ENCODE measurements at places on chromosomes 2 and 18.

GRCh38 chr18:58525517-58525916 lies 103.4 kb downstream of the ALPK2 start:
- no peak for DNase-seq

- no peak for DNase-seq
Measured at GRCh38 chr2:140880573-140880972, 1250.2 kb downstream of the LRP1B start.

- no peak for DNase-seq
Measured at GRCh38 chr2:216107760-216108159, 1.4 kb upstream of the XRCC5 start.

- no peak for DNase-seq
Measured at GRCh38 chr2:66334237-66335029, 100.5 kb upstream of the MEIS1 start.

DNA sequence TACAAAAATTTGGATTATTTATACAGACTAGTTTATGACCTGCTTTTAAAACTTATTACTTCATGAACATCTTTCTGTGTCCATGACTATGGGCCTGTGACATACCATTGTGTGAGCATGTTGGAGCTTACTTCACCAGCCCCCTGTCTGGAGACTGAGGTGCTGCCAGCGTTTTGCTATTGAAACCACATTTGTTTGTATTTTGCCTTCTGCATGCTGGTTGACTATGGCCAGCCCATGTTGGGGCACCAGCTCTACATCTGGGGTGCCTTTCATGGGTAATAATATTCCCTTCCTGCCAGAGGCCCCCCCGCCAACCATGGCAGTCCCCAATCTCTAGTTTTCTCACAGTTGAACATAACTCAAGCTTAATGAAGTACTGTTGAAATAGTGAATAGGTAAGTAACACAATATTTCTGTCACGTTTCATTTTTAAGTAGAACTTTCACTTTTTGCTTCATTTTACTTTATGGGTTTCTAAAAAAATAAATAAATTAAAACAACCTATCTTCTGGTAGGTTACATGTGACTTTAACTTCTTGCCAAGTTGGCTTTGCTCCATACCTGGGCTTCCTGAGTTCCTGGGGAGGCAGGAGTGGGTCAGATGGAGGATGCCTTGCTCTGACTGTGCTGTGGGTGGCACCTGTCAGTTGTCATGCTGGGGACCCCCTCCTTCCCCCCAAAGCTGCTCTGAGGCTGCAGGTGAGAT lies 63.9 kb downstream of the DGKD start:
- DNase-seq: no peak

Measured in CD4-positive, alpha-beta T cell treated with Interleukin-6 at 100 ng/mL for 8 hours (primary cell).